ENCODE measurements at places on chromosomes 4 and X. TPM values are rescaled to one million over a fixed set of nuclear protein-coding genes. Genes with fewer than 3 reads are reported as not detected.

DNA sequence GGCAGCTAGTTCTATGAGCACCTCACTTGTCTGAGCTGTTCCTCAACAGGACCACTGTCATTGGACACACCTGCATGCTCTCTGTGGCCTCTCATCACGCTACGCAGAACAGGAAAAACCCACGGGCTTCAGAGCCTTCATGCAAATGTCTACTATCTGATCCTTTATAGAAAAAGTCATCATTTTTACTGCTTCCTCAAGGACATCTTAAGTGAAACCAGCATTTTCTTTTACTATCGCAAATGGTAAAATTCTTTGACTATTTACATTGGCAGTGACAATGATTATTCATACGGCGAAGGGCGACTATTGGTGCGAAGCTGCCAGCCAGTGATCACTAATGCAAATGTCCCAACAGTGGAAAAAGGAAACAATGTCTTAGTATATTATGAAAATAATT is 147.0 kb downstream of the AFAP1 start:
- H3K36me3 ChIP-seq, result peaks cover 11% of the 10 kb centered on the region
- no peak for DNase-seq
- H3K4me1 ChIP-seq, result no peaks in the 10 kb centered on the region
- H3K27me3 ChIP-seq, result no peaks in the 10 kb centered on the region
- H3K27ac ChIP-seq, result no peak overlapping the region

- peak overlapping the region; percentile 76 for H3K4me3 ChIP-seq
- no peak overlapping the region for H3K27ac ChIP-seq
- peaks cover 2% of the 10 kb centered on the region for H3K36me3 ChIP-seq
- peaks cover 38% of the 10 kb centered on the region for H3K27me3 ChIP-seq
Measured at GRCh38 chr4:108763226-108763593, 357 bp upstream of the ETNPPL start.

UGT2B15 gene
- total RNA-seq, result not detected

DNA sequence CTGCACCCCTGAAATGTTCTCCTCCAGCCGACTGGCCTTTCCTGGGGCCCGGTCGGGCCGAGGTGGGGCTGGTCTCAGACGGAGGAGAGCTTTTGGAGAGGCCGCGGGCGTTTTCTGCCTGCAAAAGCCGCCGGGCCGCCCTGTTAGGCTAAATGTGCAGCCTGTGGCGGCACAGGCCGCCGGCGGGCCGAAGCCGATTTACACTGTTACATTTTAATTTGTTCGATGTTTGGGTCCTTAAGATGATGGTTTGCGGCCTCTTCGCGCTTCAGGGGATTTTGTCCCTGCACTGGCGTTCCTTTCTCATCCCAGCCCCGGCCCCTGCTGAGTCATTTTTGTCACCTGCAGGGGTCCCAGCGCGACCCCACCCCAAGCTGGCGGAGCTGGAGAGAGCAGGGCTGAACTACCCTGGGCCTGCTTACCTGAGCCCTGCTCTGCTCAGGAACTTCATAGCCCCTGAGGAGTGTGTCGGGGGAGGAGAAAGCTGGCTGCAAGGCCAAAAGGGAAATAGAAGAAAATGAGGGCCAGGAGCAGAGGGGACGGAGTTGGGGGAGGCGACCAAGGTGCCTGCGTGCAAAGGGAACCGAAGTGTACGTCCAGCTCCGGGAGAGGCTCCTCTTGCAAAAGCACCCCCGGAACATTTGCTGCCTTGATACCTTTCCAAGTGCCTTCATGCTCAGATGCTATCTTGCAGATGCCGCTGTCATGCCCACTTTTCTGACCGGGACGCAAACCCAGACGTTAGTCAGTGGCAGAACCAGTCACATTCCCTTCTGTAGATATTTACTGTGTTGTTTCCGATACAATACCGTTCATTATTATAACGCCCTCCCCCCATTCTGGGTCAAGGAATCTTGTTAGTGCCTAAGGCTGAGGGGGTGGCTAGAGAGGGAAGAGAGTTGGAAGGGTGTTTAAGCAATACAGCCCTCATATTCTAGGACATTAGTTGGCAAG is 977 bp upstream of the RBBP7 start:
- peak; percentile 26 for DNase-seq
- H3K27me3 ChIP-seq, result no peaks in the 10 kb centered on the region
- H3K4me3 ChIP-seq, result peak overlapping the region; percentile 94
- peaks cover 20% of the 10 kb centered on the region for H3K4me1 ChIP-seq
- H3K36me3 ChIP-seq, result peaks cover 21% of the 10 kb centered on the region

RHOH gene
- total RNA-seq, result 121 TPM

GRCh38 chr4:129136433-129136832 is 40.5 kb downstream of the C4orf33 start:
- H3K36me3 ChIP-seq, result no peaks in the 10 kb centered on the region
- DNase-seq, result no peak
- H3K4me1 ChIP-seq, result no peaks in the 10 kb centered on the region
- no peak overlapping the region for H3K4me3 ChIP-seq
- no peaks in the 10 kb centered on the region for H3K27me3 ChIP-seq

PDE6B gene
- total RNA-seq, result 11.4 TPM

- no peak overlapping the region for H3K4me3 ChIP-seq
- no peak overlapping the region for H3K27ac ChIP-seq
- no peak for DNase-seq
- H3K27me3 ChIP-seq, result no peaks in the 10 kb centered on the region
Measured at GRCh38 chr4:20272411-20272872, 20.7 kb downstream of the SLIT2 start.

- peaks cover 39% of the 10 kb centered on the region for H3K4me1 ChIP-seq
- DNase-seq, result no peak
- peaks cover 30% of the 10 kb centered on the region for H3K36me3 ChIP-seq
- H3K27me3 ChIP-seq, result no peaks in the 10 kb centered on the region
- H3K4me3 ChIP-seq, result no peak overlapping the region
- no peak overlapping the region for H3K27ac ChIP-seq
Measured at GRCh38 chr4:26368685-26369084, 47.9 kb downstream of the RBPJ start.

DNA sequence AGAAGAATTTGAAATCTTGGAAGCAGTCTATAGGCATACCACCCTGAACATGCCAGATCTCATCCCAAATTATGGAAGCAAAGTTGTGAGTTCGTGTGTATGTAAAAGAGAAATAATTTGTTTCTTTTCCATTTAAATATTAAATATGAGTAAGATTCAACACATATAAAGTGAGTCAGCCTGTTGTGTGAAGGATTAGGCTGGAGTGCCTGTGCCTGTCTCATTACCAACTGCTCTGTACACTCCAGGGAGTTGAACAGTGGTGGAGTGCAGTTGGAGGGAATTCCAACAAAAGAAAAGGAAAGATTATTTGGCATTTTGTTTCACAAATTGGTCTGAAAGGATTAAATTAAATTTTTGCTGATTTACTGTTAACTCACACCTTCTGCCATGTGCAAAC is 435.6 kb downstream of the FAT4 start:
- H3K27ac ChIP-seq, result no peak overlapping the region
- no peaks in the 10 kb centered on the region for H3K4me1 ChIP-seq
- no peak overlapping the region for H3K4me3 ChIP-seq
- no peaks in the 10 kb centered on the region for H3K36me3 ChIP-seq
- DNase-seq, result no peak

- no peak within 1 kb of the TSS for H3K4me3 ChIP-seq
- no peaks in the 10 kb centered on the region for H3K4me1 ChIP-seq
- no peak within 1 kb of the TSS for H3K27ac ChIP-seq
- no peaks in the 10 kb centered on the region for H3K36me3 ChIP-seq
Measured at GRCh38 chrX:101290957-101291603, at the start of gene TAF7L. TAF7L (minus strand) TSS chrX:101291334; CDS start chrX:101287543, 3,791 bp downstream.

VGLL1 gene
- total RNA-seq, result not detected

UBE2K gene
- total RNA-seq, result 69.5 TPM

DNA sequence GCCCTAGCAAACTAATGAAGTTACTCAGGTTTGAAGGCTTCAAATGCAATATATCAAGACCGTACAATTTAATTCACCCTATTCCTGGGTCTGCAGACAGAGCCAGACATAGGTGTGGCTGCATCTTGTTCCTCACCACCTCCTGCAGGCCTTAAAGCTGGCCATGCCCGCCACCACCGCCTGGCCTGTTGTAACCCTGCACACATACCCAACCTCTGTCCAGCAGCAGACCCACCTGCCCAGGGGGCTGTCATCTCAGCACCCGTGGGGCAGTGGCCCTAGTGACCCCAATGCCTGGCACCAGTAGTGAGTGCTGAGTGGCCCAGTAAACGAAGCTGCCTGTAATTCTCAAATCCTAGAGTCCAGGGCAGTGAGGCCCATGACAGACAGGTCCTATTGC is 40.7 kb downstream of the ZBTB49 start:
- peaks cover 7% of the 10 kb centered on the region for H3K4me1 ChIP-seq
- no peaks in the 10 kb centered on the region for H3K36me3 ChIP-seq
- no peaks in the 10 kb centered on the region for H3K27me3 ChIP-seq
- no peak overlapping the region for H3K4me3 ChIP-seq
- H3K27ac ChIP-seq, result no peak overlapping the region

Measured in activated CD8-positive, alpha-beta T cell treated with anti-CD3 and anti-CD28 coated beads for 36 hours (primary cell).